Neural progenitor cell (in vitro differentiated cells): ENCODE measurements at places on chromosomes 7 and 10.

DNA sequence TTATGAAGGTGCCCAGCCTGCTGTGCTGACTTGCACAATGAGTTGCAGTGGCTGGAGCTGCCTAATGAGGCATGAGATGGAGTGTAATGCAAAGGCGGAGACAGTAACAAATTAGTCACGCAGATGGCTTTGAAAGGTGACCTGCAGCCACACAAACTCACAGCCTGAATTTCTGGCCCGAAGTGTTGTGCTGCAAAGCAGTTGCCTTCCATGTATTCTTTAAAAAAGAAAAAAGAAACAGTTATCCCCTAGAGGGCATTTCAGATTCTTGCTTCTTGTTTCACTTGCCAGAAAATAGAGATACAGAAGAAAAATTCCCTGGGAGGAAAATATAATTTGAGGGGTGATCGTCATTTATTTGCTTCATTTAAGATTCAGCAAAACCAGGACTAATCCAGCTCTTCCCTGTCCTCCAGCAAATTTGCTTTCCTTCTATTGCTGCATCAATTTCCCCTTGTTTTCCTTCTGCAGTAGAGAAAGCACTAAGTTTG is 239.9 kb downstream of the ADRA2A start:
- DNase-seq = peak; percentile 62

DNA sequence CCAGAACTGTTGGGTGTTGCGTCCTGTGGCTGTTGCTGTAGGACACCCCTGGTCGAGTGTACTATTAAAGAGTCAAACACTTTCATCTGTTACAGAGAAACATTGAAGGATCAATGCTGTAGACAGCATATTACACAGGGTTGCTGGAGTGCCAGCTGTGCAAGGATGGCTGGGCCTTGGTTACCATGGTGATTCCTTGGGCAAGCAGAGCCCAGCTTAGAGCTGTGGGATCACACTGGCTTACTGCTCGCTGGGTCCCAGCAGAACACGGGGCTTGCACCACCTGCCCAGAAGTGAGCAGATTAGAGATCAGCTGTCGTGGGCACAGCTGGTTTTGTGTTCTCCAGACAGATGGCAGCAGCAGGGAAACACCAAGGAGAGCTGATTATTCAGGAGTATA is 76.0 kb downstream of the GPR141 start:
- DNase-seq = peak; percentile 46

GRCh38 chr10:1452777-1453176 is 284.5 kb downstream of the ADARB2 start:
- no peak for DNase-seq

DNA sequence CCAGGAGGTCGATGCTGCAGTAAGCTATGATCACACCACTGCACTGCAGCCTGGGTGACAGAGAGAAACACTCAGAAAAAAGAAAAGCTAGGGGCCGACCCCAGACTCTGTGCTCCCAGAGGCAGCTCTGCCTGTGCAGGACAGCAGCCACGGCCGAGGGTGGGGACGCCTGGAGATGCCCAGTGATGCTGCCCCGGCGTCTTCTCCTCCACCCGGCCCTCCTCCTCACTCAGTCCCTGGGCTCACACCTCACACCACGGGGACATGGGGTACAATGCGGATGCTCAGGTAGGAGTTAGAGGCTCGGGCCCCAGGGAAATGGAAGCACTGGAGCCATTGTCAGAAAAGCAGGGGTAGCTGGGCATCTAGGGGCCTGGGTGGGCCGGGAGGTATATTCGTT is 46.3 kb upstream of the ELFN1 start:
- no peak for DNase-seq

- no peak for DNase-seq
These were observed 132.9 kb upstream of the ANK3 start for GRCh38 chr10:60522617-60523016.

GRCh38 chr7:96034940-96035727 is 262.8 kb downstream of the DYNC1I1 start:
- DNase-seq = no peak

DNA sequence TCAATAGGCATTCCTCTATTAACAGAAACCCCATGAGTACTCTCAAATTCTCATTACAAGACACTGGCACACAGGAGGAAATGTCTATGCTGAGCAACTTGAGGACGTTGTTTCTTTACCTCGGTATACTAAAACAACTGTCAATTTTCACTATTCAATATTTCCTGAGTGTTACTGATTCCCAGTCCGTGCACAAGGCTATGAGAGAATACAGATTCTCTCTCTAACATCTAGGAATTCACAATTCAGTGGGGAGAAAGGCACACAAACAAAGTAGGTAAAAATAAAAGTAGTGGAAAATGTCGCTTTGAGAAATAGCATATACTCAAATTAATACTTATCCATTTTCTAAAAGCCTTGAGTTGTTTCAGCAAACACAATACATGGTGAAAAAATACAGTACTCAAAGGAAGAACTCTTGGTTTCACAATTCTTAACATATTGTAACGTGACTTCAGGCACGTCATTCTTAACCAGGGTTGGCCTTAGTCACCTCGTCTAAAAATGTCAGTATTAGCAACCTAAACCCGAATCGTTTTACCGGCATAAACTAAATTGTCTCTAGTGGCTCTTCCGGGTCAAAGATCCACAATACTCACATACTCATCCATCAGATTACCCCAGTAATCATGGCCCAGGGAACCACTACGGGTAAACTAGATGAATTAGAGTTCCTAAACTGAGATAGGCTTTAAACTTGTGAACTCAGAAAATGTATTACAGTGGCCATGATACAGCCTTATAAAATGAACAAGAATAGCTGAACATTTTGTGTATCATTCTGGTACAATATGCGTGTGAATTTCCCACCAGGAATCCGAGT is 1.5 kb downstream of the IPMK start:
- peak; percentile 21 for DNase-seq

- no peak for DNase-seq
These were observed 96.6 kb downstream of the SNX10 start for GRCh38 chr7:26388256-26388655.

DNA sequence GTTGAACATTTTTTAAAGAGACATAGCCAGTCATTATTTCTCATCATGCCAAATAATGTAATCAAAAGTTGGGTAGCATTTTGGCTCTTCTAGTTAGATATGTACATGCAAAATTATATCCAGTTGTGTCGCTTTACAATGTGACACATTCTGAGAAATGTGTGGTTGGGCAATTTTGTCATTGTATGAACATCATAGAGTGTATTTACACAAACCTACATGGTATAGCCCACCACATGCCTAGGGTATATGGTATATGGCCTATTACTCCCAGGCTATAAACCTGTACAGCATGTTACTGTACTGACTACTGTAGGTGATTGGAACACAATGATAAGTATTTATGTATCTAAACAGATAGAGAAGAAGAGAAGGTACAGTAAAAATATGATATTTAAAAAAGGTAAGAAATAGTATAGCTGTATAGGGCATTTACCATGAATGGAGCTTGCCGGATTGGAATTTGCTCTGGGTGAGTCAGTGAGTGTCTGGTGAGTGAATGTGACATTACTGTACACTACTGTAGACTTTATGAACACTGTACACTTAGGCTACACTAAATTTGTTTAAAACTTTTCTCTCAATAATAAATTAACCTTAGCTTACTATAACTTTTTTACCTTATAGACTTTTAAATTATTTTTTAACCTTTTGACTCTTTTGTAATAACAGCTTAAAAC is 16.5 kb downstream of the ZNF365 start:
- DNase-seq = no peak

GRCh38 chr10:97332591-97333350 is 1.8 kb downstream of the FRAT2 start:
- peak; percentile 62 for DNase-seq

GRCh38 chr10:15472431-15473395 is 101.6 kb upstream of the FAM171A1 start:
- peak; percentile 52 for DNase-seq

DNA sequence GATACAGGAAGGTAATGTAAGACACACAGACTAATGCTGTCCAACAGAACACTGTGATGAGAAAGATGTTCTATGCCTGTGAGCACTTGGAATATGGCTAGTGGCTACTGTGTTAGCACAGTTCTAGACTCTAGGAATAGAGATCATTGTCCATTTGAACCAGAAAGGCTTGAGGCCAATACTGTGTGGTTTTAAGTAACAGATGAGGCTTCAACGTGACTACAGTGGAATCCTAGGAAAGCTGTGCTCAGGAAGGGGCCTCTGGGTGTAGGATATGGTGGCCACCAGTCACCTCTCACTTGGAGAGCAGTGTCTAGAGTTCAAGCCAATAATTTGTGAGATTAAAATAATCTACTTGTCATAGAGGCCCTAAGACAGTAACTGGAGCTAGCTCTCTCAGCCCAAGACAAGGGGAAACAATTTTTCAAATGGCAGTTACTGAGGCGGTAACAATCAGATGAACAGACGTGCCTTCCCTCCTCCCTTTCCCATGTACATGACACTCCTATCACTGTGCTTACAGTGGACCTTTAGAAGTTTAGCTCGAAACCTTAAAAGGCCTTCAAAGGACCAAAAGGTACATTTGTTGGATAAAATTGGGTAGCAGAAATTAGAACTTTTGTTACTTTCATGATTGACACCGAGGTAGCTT is 10.2 kb downstream of the ZDHHC16 start:
- DNase-seq = no peak

- no peak for DNase-seq
These were observed 212.1 kb downstream of the GFRA1 start for GRCh38 chr10:116060864-116061263.

GRCh38 chr7:44313621-44314031 is 11.8 kb downstream of the CAMK2B start:
- DNase-seq = no peak

- DNase-seq = no peak
These were observed 18.5 kb upstream of the AGR3 start for GRCh38 chr7:16900209-16900768.

DNA sequence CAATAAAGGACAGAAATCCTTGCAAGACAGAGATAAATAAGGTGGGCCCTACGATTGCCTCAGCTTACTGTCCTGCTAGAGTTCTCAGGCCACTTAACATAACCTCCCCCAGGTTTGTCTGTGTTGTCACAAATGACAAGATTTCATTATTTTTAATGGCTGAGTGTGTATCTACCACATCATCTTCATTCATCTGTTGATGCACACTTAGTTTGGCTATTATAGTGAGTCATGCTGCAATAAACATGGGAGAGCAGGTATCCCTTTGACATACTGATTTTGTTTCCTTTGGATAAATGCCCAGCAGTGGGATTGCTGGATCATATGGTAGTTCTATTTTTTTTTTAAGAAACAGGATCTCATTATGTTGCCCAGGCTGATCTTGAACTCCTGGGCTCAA is 60.6 kb downstream of the PRTFDC1 start:
- DNase-seq = no peak

DNA sequence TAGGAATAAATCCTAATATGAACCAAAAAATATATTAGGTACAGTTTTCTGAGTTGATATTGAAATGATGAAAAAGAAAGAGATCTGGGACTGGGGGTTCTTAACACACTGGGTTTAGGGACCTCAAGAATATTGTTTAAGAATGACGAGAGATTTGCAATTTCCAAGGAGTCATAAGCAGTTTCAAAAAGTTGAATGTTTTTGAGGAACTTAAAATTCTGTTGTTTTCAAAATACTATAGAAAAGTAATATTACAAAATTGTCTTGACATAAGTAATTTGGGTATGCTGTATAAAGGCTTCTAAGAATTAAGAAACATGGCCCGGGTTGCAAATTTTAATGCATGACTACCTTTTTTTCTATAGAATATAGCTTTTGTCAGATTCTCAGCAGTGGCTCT is 88.1 kb downstream of the AUTS2 start:
- no peak for DNase-seq

DNA sequence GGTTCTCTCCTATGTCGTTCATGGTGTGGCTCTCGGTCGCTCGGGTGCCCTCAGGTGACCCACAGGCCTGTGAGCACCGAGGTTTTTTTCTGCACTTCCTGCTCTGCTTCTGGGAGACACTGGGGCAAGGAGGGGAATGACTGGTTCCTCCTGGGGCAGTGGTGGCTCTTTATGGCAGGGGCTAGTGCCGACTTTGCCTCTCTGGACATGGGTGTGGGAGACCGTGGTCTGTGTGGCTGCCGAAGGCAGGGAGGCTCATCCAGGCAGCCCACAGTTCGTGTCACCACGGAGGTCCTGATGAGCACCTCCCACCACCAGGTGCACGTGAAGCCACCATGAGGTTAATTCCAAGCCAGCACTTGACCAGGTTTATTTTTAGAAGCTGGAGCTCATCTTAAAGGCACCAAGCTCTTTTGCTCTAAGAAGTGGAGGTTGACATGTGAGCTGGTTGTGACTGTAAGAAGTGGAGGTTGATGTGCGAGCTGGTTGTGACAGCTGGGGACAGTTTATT is 24.7 kb upstream of the DPYSL4 start:
- DNase-seq = no peak

GRCh38 chr7:20741801-20742200 is 44.9 kb downstream of the SP8 start:
- DNase-seq = no peak

GRCh38 chr7:90484706-90485105 is 15.3 kb downstream of the PTTG1IP2 start:
- DNase-seq = no peak

GRCh38 chr7:20602306-20602705 is 13.2 kb upstream of the ABCB5 start:
- DNase-seq = no peak

- no peak for DNase-seq
These were observed 1.7 kb downstream of the ATE1 start for GRCh38 chr10:121926157-121926556.

- DNase-seq = no peak
These were observed 13.4 kb downstream of the WDR86 start for GRCh38 chr7:151396328-151396970.

- DNase-seq = no peak
These were observed 29.3 kb downstream of the AFAP1L2 start for GRCh38 chr10:114375047-114375446.

DNA sequence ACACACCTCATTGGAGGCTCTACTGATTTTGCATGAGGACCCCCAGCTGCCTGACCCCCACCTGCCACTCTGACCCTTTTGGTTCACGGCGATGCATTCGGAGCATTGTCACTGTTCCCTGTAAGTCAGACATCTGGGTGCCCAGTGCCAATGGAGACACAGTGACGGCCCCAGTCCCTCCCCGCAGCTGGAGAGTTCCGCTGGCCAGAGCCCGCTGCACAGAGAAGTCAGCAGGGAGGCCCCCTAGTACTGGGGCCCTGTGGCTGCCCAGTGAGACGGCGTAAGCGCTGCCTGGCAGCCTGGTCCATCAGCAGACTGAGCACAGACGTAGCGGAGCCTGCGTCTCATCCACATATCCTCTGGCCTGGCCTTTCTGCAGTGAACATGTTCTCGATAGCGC is 77.5 kb downstream of the NKX6-2 start:
- no peak for DNase-seq

- DNase-seq = peak; percentile 85
These were observed 12.5 kb downstream of the SFRP5 start for GRCh38 chr10:97759158-97759887.

- DNase-seq = no peak
These were observed 54.5 kb downstream of the LRRTM3 start for GRCh38 chr10:66980246-66980815.
